Stimulated activated CD4-positive, alpha-beta T cell treated with anti-CD3 and anti-CD28 coated beads, Interleukin-15, amount 100 ng/mL, for 24 hours (primary cell): ENCODE measurements at places on chromosomes 5 and 9.

- DNase-seq: no peak
Measured at GRCh38 chr5:67815455-67816391, 399.8 kb upstream of the PIK3R1 start.

GRCh38 chr5:111758284-111758628 is 1.3 kb upstream of the NREP start:
- no peak for DNase-seq

DNA sequence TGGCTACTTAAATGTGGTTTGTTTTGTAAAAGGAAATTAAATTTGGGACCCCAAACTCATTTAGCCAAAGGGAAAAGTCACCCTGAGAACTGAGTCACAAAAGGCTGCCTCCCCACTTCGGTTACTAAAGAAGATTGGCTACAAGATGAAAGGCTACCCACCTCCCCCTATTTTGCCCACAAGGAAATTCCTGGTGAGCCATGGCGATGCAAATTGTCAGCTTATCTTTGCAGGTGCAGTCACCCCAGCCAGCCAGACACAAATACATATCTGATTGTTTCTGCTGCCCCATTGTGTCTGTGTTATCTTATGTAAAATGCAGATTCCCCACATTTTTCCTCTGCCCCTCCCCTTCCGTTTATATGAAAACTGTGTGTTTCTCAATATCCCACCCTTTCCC is 8.9 kb downstream of the PAEP start:
- DNase-seq: no peak

DNA sequence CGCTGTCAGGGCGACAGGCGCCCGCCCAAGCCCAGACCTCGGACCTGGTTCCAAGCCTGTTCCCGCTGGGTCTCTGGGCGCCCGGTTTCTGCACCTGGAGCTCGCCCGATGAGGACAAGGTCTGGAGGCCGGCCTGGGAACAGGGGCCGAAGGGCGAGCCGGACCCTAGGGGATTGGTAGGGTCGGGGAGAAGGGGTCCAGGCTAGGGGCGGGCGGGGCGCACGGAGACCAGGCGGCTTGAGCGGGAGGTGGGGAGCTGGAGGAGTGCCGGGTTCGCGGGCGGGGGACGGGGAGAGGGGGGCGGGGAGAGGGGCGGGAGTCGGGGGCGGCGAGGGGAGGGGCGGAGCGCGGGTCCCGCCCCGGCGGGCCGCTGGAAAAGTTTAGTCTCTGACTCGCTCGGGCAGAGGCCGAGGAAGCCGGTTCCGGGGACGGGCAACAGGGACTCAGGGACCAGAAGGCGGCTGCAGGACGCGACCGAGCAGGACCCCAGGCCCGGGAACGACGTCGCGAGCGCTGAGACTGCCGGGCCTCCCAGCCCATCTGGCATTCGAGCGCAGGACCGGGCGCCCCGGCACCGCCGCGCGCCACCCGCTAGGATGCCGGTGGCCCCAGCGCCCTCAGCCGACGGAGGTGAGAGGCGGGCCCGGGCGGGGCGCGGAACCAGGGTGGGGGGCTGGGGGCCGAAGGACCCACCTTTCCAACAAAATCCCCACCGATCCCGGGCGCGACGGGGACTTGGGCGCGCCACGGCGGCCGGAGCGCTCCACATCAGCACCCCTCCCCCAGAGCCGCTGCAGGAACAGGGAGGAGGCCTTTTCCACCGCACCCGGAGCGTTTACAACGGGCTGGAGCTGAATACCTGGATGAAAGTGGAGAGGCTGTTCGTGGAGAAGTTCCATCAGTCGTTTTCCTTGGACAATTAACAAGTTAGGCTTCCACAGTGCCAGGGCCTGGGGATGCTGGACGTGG is at the start of gene S1PR3:
S1PR3 (plus strand) TSS at position 403 of the 969 bp plus-strand sequence. CDS start 9,733 bp downstream, outside the sequence.
- DNase-seq: peak; percentile 71

- DNase-seq: no peak
Measured at GRCh38 chr9:128845186-128845931, 15.8 kb upstream of the SPOUT1 start.

- no peak for DNase-seq
Measured at GRCh38 chr5:179154991-179155955, 95.1 kb downstream of the ZNF354C start.

GRCh38 chr5:90503596-90503995 is 25.8 kb downstream of the LYSMD3 start:
- DNase-seq: no peak

GRCh38 chr5:118548761-118549720 is 439.3 kb downstream of the DTWD2 start:
- no peak for DNase-seq

DNA sequence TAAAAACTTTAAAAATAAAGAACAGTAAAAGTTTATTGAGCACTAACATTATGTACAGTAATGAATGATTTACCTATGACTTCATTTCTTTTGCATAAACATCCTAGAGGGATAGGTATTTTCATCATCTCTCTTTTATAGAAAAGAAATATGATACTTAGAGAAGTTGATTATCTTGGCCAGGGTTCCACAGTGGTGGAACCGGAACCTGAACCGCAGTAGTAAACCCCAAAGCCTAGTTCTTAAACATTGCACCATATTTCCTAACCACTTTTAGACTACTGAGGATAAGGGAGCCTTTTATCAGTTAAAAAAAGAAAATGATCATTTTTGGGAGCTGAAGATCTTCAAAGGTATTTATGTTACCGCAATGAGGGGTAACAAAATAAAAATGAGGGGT is 205.7 kb upstream of the SGCD start:
- no peak for DNase-seq

GRCh38 chr5:138936225-138936967 is 61.3 kb upstream of the LRRTM2 start:
- no peak for DNase-seq

- no peak for DNase-seq
Measured at GRCh38 chr9:108016446-108016845, 526.9 kb upstream of the KLF4 start.

DNA sequence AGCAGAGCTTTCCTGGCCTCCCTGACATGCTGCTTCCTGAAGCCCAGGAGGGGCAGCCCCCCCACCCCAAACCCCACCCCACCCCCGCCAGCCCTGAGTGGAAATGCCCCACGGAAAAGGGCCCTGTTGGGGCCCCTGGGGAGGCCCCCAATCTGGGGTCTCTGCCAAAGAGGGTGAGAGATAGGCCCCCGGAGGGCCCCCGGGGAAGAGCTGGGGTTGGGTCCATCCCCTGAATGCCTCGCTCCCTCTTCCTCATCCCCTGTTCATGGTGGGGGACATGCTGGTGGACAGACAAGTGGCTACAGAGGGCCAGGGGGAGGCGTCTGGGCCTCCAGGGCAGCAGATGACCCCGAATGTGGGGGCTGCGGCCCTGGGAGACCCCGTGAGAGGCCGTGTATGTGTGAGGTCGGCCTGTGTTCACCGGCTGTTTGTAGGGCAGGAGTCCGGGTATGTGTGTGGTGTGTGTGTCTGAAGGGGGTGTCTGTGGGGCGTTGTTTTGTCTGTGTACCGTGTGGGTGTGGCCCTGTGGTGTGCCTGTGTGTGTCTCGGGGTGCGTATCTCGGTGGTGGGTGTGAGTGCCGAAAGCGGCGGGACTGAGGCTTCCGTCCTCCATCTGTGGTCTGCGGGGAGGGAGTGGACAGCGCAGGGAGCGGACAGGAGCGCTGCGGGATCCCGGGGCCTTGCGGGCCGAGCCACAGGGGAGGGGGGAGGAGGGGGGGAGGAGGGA is 11.3 kb downstream of the C9orf50 start:
- DNase-seq: peak; percentile 59

DNA sequence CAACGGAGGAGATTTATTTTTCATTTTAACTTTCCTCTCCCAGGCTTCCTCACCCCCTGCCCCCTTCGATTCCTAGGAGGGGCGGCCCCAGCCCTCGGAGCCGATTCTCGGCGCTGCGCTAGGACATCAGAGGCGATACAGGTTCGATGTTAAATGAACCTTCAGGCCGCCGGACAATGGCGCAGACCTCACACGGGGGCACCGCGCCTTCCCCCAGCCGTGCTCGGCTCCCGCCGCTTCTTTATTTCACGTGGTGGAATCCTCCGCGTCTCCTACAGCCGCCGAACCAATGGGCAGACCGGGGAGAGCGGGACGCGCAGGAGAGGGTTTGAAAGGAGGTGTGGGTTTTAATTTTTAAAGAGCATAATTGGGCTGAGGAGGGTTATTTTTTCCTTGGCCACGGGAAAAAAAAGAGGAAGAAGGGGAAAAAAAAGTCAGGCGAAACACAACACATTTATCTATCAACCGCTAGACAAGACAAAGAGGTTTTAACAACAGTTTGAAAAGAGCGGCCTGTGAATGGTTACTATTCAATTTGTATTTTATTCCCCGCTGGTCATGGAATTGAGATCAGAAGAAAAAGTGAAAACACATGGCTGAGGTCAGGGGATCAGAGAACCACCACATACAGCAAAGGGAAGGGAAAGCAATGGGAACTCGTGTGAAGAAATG is 126.8 kb downstream of the TMEM174 start:
- no peak for DNase-seq

DNA sequence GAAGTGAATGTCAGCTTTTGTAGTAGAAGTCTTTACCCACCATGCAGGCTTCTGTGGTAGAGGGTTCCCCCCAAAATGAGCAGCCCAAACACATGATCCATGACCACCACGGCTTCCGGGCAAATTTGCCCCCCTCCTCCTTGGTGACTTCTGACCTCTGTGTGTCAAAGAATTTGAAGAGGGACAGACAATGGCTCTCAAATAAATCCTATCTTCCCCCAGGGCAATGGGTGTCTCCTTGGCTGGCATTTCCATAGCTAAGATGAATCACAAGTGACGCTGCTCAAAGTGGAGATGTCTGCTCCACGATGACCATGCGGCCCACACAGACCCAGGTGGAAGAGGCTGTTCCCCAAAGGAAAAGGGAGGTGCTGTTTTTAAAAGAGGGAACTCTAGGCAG is 30.2 kb upstream of the BOD1 start:
- DNase-seq: no peak

DNA sequence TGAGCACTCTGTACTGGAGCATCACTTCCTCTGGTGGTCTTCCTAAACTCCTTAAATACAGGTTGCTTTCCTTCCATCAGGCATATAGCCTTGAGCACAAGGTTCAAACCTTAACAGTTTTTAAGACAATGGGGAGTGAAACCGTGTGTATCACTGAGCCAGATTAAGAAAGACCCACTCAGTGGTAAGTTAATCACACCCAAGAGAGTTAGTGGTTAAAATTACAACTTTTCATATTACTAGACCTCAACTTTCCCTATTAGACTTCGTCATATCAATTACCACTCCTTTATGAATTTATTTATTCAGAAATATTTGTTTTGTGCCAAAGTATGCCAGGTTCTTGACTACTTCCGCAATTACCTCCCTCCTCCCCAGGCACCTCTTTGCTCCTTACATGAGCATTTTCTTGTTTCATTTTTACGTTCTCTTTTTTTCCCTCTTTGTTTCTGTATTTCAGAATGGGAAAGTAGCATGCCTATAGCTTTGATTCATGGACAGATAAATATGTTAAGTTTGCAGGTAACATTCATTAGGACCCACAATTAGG is 351.0 kb downstream of the KIAA0825 start:
- no peak for DNase-seq

DNA sequence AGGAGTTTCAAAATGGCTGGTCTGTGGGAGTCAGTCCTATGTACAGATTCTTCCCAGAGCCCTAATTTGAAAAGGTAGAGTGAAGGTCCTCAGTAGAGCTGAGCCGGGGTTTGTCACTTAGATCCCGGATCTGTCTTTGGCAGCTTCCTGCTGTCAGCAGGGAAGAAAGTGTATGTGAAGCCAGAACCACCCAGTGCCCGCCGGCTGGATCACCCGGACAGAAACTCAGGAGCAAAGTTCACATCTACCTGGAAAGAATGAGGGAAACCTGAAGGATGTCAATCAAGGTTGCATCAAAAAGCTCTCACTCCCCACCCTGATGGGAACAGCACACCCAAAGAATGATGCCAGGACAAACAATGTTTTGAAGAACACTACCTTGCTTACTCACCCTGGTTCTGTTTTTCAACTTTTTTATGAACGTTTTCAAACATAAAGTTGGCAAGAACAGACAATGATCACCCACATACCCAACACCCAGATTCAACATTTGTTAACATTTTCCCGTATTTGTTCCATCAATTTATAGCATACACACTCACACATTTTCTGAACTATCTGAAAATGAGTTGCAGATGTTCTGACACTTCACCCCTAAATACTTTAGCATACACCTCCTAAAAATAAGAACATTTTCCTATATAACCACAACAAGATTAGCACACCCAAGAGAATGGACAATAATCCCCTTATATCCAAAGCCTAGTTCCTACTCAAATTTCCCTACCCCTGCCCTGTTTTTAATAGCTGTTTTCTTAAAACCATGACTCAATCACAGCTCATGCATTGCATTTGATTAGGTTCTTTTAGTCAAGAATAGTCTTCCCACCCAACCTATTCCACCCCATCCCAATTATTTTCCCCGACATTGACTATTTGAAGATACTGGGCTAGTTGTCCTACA is 133.9 kb downstream of the LHFPL2 start:
- no peak for DNase-seq

DNA sequence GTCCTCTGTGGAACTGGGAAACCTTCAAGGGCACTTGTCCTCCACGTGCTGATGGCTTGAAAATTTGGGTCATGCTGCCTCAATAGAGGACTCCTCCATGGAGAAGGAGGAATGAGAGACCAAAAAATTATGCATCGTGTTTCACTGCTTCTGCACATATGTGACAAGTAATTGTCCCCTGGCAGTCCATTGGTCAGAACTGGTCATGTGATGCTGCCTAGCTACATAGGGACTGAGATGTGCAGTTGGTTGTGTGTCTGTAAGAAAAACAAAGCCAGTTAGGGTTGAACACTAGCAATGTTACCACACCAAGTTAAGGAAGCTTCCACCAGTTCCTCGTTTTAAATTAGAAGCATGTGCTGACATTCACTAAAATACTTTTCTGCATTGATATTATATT is 201.9 kb upstream of the ANKH start:
- no peak for DNase-seq

GRCh38 chr9:7982907-7983306 is 183.3 kb upstream of the DMAC1 start:
- peak; percentile 11 for DNase-seq

DNA sequence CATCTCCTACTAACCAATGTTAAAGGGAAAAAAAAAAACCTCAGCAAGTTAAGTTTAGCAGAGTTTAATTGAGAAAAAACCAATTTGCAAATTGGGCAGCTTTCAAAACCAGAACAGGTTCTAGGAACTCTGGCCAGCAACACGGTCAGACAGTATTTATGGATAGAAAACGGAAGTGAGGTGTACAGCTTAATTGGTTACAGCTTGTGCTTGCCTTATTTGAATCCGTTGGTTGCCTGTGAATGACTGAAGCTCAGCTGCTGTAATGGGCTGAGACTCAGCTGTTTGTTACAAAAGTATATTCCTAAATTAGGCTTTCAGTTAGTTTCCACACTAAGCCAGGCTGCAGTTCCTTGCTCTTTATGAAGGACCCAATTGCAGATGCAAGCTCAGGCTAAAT is 217.0 kb downstream of the SREK1 start:
- no peak for DNase-seq

GRCh38 chr9:353077-353476 is 138.4 kb downstream of the DOCK8 start:
- no peak for DNase-seq

GRCh38 chr5:43780586-43780985 is 177.6 kb downstream of the NNT start:
- DNase-seq: no peak
